ENCODE measurements at places on chromosomes 12 and 14. TPM values are rescaled to one million over a fixed set of nuclear protein-coding genes. Genes with fewer than 3 reads are reported as not detected.

DNA sequence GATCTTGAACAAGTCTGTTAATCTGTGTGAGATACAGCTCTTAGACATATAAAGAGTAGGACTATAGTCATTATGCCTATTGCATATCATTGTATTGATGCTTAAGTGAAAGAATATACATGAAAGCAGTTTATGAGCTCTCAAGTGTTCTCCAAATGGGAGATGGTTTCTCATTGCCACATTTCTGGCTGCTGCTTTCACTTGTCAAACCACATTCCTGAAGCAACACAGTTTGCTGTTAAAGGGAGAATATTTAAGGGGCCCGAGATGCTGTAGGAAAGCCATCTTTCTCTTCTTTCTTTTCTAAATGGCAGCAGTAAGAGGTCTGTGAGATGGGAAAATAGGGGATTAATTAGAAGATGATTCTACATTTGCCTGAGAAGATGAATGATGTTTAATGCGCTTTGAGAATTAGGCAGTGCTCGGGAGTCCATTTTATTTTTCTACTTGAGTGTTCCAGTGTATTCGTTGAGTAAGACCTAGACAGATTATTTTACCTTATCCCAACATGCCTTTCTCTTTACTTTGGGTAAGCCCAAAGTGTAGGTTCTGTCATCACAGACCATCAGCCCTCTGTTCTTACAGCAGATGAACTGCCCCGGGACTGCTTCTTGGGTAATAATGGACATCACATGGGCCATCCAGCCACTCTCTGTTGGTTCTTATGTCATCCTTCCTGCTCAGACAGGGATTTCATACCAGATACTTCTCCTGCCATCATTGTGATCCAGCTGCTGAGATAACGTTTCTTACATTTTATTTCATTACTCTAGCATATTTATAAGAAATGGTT lies 35.6 kb downstream of the ANO4 start:
- H3K36me3 ChIP-seq, result no peaks in the 10 kb centered on the region
- no peak overlapping the region for H3K27ac ChIP-seq
- no peak overlapping the region for H3K4me3 ChIP-seq
- H3K27me3 ChIP-seq, result no peaks in the 10 kb centered on the region

GRCh38 chr12:102629262-102629888 lies 149.0 kb upstream of the IGF1 start:
- no peak overlapping the region for H3K27ac ChIP-seq
- DNase-seq, result no peak
- no peaks in the 10 kb centered on the region for H3K4me1 ChIP-seq
- no peak overlapping the region for H3K4me3 ChIP-seq
- no peaks in the 10 kb centered on the region for H3K36me3 ChIP-seq

DNA sequence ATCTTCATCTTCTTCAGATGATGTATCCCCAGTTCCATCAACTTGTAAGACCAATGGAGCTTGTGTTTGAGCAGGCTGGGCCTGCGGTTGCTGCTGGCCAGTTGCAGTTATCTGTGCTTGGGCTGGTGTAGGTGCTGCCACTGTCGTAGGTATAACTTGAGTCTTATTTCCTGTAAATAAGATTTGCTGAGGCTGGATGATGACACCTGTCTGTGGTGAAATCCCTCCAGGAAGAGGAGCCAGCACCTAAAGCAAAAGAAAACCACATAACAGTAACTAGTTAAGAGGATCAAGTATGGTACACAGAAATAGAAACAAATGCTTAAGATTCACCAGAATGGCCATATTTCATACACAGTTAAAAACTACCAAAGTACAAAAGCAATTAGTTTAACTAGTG lies 28.2 kb downstream of the GTF2A1 start:
- H3K4me1 ChIP-seq, result peaks cover 57% of the 10 kb centered on the region
- peak overlapping the region; percentile 81 for H3K4me3 ChIP-seq
- H3K27me3 ChIP-seq, result no peaks in the 10 kb centered on the region

GRCh38 chr14:41606532-41607303 lies at the start of gene LRFN5:
TSS of gene LRFN5 (plus strand) at chr14:41606876.
- peak within 1 kb of the TSS; percentile 63 for H3K4me3 ChIP-seq
- H3K4me1 ChIP-seq, result no peaks in the 10 kb centered on the region
- no peak within 1 kb of the TSS for H3K27ac ChIP-seq
- peaks cover 76% of the 10 kb centered on the region for H3K27me3 ChIP-seq
- no peaks in the 10 kb centered on the region for H3K36me3 ChIP-seq

DNA sequence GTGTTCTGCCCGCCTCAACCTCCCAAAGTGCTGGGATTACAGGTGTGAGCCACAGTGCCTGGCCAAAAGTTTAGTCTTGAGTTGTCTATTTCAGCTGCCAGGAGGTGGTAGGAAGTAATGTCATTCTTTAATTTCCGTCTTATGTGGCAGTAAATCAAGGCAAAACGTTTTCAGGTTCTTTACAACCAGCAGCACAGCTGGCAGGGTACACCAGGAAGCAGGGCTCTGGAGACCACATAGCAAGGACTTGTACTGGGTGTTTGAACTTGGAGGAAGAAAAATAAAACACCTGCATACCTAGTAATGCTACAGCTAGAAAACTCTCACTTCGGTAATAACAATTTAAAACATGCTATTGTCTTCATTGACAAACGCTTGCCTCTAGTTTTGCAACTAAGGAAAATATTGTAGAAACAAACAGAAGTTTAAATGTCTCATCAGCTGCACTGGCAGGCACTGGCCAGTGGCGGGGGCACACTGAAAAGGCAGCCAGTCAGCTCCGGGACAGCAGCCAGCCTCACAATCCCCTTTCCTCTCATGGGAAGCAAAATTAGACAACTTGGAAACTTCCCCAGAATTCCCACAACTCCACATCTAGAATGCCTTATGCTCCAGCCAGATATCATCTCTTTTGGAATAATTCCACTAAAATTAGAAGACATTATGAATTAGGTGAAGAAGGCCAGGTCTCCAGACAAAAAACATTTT lies 72.2 kb downstream of the CLIP1 start:
- no peak overlapping the region for H3K4me3 ChIP-seq
- no peak for DNase-seq
- H3K4me1 ChIP-seq, result no peaks in the 10 kb centered on the region
- peaks cover 25% of the 10 kb centered on the region for H3K36me3 ChIP-seq

DNA sequence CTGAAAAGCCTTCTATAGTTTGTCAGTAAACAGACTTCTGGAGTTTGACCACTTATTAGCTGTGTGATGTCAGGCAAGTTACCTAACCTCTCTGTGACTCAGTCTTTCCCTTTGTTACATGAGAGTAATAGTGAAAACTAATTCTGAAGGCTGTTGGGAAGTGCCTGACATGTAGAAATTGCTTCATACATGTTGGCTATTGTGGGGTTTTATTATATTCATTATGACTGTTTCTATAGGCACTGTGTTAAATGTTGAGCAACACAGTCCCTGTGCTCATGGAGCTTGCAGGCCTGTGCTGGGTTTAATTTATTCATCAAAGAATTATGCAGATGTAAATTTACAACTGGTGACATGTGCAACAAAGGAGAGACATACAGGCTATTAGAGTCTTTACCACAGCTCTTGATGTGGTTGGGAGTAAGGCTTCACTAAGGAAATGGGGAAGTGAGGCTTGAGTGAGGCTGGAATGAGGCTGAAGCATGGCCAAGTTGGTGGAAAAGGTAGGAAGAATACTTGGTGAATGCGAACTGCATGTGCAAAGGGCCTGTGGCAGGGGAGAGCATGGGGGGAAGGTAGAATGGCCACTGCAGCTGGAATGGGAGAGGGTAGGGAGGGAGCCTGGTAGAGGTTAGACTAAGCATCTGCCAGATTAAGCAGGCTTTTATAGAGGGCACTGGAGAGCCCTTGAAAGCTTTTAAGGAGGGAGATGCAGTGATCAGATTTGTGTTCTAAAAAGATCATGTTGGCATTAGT lies 236.4 kb upstream of the CRY1 start:
- peaks cover 20% of the 10 kb centered on the region for H3K36me3 ChIP-seq
- no peak for DNase-seq
- H3K4me1 ChIP-seq, result peaks cover 86% of the 10 kb centered on the region
- H3K27me3 ChIP-seq, result no peaks in the 10 kb centered on the region

- no peak overlapping the region for H3K4me3 ChIP-seq
- no peak for DNase-seq
- H3K36me3 ChIP-seq, result no peaks in the 10 kb centered on the region
- H3K27ac ChIP-seq, result no peak overlapping the region
- peaks cover 6% of the 10 kb centered on the region for H3K27me3 ChIP-seq
Measured at GRCh38 chr12:108297895-108298760, 41.0 kb downstream of the CMKLR1 start.

DNA sequence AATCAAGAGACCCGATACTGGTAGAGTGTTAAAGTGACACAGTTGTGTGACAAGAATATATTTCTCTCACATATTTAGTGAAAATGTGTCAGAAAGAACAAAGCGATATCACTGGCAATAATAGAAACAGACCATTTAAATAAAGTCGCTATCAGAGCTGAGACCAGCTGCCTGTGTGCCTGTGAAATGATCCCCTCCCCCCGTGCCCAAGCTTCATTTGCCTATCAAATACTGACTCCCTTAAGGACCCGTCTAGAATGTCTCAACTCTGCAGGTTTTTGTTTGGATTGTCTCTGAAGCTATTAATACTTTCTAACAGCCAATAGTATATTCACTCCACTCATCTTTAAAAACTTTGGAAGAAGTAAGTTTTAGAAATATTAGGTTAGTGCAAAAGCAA lies 98.9 kb downstream of the EGLN3 start:
- H3K36me3 ChIP-seq, result peaks cover 2% of the 10 kb centered on the region
- H3K27me3 ChIP-seq, result peaks cover 24% of the 10 kb centered on the region
- no peak overlapping the region for H3K27ac ChIP-seq
- no peak overlapping the region for H3K4me3 ChIP-seq

DNA sequence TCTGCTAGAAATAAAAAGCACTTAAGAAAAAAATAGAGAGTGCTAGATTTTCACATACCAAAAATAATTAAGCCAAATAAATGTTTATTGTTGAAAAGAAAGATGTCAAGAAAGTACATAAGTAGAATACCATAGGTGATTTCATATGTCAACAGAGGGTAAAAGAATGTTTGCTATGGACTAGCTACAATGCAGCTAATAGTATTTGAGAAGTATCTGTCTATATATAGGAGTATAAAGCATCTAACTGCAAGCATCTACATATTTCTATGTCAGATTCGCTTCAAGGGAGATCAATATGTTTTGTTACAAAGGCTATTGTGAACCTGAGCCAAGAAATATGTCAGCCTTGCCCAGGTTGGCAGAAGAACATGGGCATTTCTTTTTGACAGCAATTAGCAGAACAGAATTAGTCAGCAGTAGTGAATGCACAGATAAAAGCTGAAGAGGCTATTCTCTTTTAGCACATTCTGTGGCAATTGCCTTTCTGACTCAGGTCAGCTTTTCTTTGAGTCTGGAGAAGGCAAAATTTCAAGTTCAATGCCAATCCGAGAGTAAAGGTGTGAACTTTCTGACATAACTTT lies 140.1 kb downstream of the ALG10B start:
- H3K27me3 ChIP-seq, result no peaks in the 10 kb centered on the region
- no peaks in the 10 kb centered on the region for H3K36me3 ChIP-seq
- H3K4me1 ChIP-seq, result no peaks in the 10 kb centered on the region
- no peak overlapping the region for H3K27ac ChIP-seq

GALNT16 gene
- 0.02 TPM for total RNA-seq

ETFBKMT gene
- 0.69 TPM for total RNA-seq

P2RX2 gene
- total RNA-seq, result not detected

ACOT4 gene
- total RNA-seq, result 1.1 TPM

All from activated T-helper 1 cell treated with anti-CD3 and anti-CD28 coated beads, Interleukin-12 subunit alpha, Interleukin-12 subunit beta, Interleukin-2, Interleukin-4 antibody, amounts not matched to agents 30 ng/mL and 10 ng/mL and 1 ng/mL, durations not matched to agents 14 hours and 24 hours and 36 hours (primary cell).